ENCODE measurements at places on chromosomes 3 and 15.

GRCh38 chr15:100318880-100319279 lies 22.9 kb downstream of the ADAMTS17 start:
- no peak for DNase-seq

GRCh38 chr3:47652142-47652541 lies 73.5 kb upstream of the CSPG5 start:
- DNase-seq: no peak

DNA sequence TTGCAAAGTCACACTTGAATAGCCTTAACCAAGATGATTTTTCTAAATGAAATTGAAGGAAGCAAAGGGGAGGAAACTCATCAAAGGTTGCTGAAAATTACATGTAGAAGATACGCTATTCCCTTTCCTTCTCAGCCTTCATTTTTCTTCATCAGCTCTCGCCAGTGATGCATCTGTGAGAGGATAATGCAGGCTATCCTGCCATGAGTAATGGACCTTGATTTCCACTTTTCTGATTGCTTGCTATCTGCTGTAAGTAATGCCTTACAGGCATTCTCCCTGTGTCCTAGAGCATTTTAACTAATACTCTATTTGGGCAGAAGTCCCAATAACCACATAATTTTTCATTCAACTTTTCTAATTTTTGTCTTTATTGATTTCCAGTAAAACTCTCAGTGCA lies 162.6 kb downstream of the BBX start:
- no peak for DNase-seq

DNA sequence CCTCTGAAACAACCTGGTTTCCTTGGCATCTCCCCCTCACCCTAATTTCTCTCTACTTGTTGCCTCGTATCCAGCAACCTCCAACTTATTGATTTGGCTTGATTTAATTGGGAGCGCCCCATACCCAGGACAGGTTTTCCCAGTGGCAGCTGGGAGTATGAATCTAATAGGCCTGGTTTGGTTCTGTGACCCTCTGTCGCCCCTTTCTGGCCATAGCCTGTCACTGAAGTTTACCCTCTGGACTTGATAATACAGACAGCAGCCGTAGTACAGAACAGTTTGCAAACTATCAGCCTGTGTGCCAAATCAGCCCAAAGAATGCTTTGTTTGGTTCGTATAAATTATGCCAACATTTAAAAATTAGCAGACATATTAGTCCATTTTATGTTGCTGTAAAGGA lies 525.1 kb upstream of the GOLIM4 start:
- DNase-seq: no peak

GRCh38 chr3:196311-197148 lies at the start of gene CHL1:
TSS of gene CHL1 (plus strand) at chr3:196763. CDS start at chr3:319777, 123,014 bp downstream.
- no peak for DNase-seq

DNA sequence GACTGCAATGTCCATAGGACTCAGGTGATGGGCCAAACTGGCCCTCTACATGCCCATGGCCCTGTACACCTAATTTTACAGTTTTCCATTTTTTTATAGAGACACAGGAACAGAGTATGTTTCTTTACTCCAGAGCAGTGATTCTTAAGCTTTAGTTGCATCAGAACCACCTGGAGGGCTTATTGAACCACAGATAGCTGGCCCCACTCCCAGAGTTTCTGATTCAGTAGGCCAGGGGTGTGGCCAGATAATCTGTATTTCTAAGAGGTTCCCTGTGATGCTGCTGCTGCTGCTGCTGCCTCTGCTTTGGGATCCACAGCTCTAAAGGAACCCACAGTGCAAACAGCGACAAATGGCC lies 5.1 kb downstream of the RBP1 start:
- peak; percentile 60 for DNase-seq

GRCh38 chr3:58670506-58671135 lies 4.0 kb upstream of the FAM3D start:
- DNase-seq: no peak

DNA sequence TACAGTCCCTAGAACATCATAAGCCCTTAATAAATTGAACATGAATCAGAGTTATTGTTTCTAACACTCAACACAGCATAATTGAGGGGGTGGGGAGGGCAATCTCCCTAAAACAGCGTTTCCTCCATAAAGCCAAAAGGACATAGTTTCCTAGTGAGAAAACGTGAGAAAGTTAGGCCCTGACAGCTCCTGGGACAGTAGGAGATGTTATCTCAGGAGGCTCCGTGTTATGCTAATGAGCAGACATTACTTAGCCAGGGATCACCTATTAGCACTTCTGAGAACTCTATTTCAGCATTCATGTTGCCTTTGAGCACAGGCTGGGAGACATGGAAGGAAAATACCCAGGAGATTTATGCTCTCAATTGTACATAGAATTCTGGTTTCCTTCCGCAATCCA lies 229.1 kb upstream of the ADAMTS9 start:
- DNase-seq: no peak

GRCh38 chr3:14441240-14441919 lies 39.0 kb downstream of the SLC6A6 start:
- no peak for DNase-seq

GRCh38 chr3:58434511-58434910 lies 879 bp upstream of the PDHB start:
- no peak for DNase-seq

GRCh38 chr3:4350789-4351163 lies 47.6 kb downstream of the SETMAR start:
- peak; percentile 32 for DNase-seq

- DNase-seq: peak; percentile 84
These were observed 99.0 kb downstream of the MITF start for GRCh38 chr3:69838217-69838616.

DNA sequence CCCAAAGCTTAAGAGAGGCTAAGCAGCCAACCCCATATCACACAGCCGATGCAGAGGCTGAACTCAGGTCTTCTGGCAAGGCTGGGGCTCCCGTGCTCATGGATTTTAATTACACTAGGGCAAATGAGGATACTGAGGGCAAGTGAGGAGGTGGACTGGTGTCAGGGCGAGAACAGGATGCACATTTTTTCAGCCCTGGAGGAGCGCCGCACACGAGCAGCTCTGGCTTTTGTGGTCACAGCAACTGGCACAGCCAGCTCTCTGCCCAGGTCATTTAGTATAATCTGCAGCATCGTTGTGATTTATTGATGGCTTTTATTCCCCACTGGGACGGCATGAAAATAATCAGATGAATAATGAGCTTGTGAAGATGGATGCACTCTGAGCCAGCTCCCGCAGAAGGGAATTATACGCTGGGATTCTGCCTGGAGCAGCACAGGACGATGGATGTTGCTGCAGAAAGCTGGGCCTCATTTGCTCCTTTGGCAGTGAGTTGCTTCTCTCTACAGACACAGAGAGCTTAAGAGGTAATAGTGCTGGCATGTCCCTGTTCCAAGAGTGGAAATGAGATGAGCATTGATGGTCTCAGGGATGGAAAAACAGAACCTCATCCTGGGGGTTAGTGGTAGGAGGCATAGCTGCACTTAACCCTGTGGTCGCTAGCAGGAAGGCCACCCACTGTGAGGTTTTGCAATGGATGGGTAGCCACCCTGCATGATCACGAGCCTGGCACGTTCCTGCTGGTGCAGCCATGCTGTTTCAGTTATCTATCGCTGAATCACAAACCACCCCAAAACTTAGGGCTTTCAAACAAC lies 135.4 kb downstream of the UACA start:
- DNase-seq: no peak

DNA sequence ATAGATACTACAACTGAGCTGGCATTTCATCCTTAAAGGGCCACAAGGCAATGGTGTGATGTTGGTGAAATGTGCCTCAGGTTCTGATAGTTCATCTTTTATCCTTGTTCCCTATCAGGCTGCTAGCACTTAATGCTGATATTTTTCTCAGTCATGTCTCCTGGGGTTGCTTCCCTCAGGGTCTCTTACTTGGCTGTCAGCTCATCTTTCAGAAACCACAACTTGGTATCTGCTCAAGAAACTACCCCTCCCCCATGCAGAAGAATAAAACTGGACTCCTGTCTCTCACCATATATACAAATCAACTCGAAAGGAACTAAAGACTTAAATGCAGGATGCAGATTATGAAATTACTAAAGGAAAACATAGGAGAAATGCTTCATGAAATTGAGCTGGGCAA lies 308.1 kb downstream of the CHST2 start:
- DNase-seq: no peak

DNA sequence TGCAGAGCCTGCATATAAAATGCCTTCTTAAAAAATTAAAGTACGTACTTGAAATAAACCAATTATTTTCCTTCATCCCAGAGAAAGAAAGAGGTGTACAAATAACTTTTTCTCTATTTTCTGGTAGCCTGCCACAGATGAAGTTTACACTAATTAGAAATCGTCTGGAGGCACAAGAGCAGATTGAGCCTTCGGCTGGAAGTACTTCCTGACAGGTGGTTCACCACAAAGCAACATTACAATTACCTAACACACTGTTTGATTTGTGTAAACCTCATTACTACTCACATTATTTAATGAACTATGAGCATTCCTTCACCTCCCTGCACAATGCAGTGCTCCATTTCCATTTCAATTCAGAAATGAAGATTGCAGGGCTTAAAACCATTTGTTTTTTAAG lies 856.1 kb downstream of the SI start:
- no peak for DNase-seq

DNA sequence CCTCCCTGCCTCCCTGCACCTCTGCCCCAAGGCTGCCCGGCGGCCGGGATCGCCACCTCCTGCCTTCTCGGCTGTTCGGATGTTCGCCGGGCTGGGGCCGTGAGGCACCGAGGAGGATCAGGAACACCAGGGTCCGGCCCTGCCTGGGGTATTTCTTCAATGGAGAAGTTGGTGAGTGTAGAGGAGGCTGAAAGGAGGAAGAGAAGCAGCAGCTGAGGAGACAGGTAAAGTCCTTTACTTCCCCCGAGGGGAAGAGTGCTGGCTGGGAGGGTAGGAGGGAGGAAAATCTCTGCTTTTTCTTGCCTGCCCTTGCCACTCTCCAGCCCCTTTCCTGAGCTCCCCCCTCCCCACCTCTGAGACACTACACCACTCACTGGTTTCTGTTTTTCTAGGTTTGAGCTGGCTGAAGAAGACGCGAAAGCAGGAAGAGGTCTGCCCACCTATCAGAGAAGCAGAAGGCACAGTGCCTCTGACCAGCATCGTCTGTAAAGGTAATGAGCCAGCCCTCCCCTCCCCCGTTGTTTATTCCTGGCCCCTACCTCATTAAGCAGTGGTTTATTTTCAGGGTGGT lies 519 bp downstream of the ASB7 start:
- DNase-seq: no peak

- no peak for DNase-seq
These were observed 778 bp downstream of the MTMR10 start for GRCh38 chr15:30990446-30991254.

GRCh38 chr15:59399465-59400102 lies 26.9 kb upstream of the MYO1E start:
- DNase-seq: no peak

- DNase-seq: no peak
These were observed 174.7 kb downstream of the MBNL1 start for GRCh38 chr3:152443212-152444023.

DNA sequence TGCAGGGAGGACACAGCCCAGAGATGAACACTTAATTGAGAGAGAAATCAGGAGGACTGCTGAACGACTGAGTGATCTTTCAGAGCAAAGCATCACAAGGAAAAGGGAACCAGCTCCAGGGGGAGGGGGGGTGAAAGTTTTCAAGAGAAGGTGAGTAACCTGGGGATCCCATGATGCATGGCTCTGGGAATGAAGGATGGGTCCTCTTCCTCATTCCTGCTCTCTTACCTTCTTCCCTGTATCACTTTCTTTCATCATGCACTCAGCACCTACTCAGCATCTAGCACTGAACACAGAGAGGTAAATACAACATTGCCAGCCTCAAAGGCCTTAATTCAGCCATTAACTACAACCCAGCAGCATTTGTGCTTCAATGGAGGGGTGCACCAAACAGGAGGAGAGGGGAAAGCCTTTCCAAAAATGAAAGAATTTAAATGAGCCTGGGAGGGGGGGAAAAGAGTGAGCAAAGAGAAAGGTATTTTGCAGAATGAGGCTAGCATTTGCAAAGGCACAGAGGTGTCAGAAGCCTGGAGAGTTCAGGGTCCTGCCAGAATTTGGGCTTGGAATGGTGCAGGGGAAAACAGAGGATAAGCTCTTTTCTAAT lies 427.4 kb downstream of the FOXP1 start:
- no peak for DNase-seq

GRCh38 chr15:78808550-78808949 lies 2.7 kb downstream of the ADAMTS7 start:
- DNase-seq: no peak

GRCh38 chr3:19485267-19485666 lies 337.0 kb downstream of the KCNH8 start:
- no peak for DNase-seq

DNA sequence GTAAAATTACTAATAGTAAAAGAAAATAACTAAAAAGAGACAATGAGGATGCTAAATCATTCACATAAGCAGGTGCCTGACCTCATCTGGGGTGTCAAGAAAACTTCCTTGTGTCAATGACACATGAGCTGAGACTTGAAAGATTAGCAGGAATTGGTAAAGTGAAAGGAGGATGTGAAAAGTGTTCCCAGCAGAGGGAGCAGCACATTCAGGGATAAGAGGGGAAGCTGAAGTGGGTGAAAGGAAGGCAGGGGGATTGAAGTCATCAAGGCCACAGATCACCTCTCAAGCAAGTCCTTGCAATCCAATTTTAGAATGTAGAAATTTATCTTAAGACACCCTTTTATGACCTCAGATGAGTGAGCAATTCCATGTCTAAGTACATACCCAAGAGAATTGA lies 60.2 kb upstream of the ACP3 start:
- peak; percentile 24 for DNase-seq

DNA sequence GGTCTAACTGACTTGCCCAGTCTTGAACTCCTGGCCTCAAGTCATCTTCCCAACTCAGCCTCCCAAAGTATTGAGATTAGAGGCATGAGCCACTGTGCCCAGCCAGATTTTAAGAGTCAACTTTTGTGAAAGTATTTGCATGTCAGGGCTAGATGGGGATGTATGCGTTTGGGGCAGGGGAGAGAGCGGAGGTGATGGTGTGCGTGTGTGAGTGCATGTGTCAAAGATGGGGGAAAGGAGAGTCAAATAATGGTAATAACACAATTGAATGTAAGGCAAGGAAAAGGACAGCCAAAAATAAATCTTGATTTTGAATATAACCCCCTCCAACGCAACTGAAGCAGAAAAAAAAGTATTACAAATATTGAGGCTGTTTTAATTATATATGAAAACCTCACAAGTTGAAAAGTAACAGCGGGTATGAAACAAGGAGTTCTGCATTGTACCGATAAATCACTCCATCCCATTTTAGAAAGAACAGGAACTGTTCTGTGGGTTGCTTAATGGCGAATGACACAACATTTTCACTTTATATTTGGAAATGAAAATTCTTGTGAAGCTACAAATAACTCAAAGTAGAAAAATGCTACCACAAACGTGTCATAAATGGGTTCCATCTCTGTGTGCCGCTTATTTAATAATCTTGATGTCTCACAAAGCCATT lies 29.9 kb upstream of the LDHAL6B start:
- no peak for DNase-seq

DNA sequence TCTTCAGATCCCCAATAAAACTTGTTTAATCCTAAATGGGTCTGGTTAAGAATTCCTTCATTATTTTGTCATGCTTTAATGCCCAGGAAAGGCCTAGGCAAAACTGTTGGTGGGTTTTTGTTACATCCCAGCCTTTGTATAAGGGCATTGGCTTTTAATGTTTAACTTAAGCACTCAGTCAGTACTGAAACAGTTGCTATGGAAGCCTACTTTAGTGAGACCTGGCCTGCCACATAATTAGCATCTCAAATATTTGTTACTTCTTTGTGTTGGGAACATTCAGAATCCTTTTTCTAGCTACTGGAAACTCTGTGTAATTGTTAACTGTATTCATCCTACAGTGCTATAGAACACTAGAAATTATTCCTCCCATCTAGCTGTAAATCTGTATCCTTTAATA lies 369.6 kb upstream of the ATP10A start:
- DNase-seq: no peak

- DNase-seq: no peak
These were observed 39.1 kb downstream of the PRTG start for GRCh38 chr15:55703873-55704301.

Measured in AG09319 (cell line).